ENCODE measurements at places on chromosomes 11 and 22.

GRCh38 chr11:40095446-40095845 lies 1364.0 kb downstream of the LRRC4C start:
- peak; percentile 39 for DNase-seq

- DNase-seq = no peak
Observed at GRCh38 chr11:79419120-79419519, 21.7 kb downstream of the TENM4 start.

DNA sequence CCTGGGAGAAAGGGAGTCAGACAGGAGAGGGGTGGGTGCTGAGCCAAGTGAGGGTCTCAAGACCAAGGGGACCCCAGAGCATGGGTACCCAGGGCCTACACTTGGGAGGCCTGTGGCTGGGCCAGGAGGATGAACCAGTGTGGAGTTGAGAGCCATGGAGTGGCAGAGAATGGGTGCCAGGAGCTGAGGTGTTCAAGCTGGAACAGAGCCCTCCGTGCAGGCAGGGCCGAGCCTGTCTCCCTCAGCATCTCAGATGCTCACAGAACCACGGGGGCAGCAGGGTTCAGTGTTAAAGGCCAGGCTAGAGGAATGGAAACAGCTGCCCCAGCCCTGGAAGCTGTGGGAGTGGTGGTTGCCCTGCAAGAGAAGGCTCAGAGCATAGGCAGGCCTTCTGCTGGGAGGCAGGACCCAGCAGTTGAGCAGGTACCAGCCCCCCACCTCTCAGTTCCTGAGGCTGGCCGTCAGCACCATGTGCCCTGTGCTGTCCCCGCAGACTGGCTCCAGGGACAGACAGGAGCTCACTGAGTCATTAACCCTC lies 32.3 kb downstream of the RSPH14 start:
- DNase-seq = no peak

DNA sequence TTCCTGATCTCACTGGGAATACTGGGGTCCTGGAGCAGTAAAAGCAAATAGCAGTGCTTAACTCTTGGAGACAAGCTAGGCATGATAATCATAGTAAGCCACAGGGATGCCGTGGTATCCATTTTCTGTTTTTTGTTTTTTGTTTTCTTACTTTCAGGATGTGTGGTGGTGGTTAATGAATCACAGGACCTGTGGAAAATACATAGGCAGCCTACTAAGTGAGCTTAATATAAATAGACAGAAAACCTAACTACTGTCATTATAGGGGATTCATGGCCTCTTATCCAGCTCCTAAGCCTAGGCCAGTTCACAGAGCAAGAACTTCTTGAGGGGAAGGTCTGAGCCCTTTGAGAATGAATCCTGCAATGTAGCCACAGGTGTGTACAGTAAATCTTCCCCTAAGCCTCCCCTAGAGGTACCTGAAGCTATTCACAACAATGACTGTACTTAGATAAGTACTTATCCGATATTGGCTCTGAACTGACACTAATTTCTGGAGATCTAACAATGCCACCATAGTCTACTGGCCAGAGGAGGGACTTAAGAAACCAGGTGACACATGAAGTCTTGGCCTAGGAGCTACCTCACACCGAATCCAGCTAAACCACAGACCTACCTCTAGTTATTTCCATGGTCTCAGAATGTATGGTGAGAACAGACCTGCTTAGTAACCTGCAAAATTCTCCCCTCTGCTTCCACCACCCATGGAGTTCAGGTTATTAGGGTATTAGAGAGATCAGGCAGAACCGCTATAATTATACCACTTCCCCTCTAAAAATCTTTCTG lies 83.6 kb downstream of the ENTHD1 start:
- no peak for DNase-seq

DNA sequence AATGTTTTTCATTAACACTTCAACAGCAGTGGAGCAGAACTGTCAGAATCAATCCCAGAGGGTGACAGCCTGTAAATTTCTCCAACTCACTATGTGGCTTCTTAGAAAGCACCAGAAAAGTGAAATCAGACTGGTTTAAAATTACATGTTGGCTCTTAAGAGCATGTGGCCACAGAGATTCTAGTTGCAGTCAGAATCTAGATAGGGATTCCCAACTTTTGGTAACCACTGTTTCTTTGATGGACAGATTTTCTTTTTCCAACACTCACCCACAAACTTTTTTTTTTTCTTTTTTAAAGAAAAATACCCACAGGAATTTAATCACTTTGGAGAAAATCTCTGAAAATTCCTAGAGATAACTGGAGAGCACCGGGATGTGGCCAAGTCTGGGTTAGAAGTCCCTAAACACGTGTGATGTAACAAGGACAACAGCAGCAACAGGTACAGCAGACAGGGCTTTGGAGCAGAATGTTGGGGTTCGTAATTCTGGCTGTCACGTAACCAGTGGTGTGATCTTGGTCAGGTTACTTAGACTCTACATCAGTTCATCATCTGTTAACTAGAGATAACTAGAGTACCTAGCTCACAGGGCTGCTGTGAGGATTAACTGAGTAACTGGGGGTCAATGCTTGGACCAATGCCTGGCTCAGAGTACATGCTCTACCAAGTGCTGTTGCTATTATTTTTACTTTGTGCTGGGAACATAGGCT lies 100.1 kb downstream of the NAT10 start:
- no peak for DNase-seq

- no peak for DNase-seq
Observed at GRCh38 chr11:57618438-57618837, 21.0 kb downstream of the SERPING1 start.

DNA sequence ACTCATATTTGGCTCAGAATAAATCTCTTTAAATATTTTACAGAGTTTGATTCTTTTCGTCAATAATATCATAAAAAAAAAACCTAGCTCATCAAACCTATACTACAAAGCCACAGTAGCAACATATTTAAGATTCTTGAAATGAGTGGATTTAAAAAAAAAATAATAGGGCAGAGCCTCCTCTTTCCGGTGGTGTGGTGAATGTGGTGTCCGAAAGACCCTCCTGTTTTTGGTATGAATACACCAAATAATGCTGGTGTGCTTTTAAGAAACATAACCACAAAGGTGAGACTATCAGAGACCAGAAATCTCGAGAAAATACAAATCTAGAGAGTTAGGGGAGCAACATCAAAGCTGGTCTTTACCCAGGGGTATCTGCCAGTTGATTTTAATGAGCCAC lies 342.6 kb downstream of the TBC1D22A start:
- no peak for DNase-seq

DNA sequence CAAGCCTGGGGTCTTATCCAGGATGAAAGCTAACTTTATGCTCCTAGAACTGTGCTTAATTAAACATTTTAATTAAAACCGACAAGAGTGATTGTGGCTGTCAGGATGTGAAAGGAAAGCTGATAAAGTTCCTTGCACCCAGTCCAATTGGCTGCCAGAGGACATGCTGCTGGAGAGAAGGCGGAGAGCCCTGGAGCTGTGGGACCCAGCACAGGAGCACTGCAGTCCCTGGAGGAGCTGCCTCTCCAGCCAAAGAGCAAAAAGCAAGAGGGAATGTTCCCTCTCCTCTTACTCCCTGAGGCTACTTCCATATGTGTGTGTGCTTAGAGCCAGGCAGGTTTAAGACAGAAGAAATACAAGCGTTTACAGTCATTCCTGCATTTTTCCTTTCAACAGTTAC lies 118.6 kb downstream of the OPCML start:
- no peak for DNase-seq

GRCh38 chr11:117303646-117304315 lies 12.3 kb downstream of the BACE1 start:
- no peak for DNase-seq

DNA sequence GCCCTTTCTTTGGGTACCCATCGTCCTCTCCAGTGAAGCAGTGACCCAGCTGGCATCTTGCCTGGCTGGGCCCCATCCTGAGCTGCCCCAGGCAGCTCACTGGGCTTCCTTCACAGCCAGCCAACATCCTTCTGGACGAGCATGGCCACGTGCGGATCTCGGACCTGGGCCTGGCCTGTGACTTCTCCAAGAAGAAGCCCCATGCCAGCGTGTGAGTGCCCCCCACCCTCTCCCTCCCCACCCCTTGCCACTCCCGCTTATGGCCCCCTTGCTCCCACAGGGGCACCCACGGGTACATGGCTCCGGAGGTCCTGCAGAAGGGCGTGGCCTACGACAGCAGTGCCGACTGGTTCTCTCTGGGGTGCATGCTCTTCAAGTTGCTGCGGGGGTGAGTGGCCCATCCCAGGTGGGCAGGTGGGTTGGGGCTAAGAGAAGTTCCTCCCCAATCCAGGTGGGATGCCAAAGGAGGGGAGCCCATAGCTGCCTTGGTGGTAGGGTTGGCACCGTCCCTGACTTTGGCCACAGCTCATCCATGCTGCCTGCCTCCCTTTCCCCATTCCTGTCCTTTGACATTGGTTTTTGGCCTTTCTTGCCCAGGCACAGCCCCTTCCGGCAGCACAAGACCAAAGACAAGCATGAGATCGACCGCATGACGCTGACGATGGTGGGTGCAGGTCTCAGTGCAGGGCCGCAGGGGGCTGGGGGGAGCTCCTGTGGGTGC lies 6.8 kb upstream of the ANKRD13D start:
- DNase-seq = peak; percentile 20

- peak; percentile 19 for DNase-seq
Observed at GRCh38 chr11:6812390-6813005, 13.0 kb upstream of the OR6A2 start.

DNA sequence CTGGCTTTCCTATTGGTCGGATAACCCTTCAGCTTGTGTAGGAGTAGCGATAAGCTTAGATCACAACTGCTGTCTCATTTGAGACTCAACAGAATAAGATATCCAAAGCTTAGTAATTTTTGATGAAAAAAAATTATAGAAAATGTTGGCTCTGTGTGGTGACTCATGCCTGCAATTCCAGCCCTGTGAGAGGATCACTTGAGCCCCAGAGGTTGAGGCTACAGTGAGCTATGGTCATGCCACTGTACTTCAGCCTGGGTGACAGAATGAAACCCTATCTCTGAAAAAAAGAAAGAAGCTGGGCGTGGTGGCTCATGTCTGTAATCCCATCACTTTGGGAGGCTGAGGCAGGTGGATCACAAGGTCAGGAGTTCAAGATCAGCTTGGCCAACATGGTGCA lies 55.6 kb upstream of the RRM1 start:
- DNase-seq = no peak

Measured in right hindlimb (tissue), 1 donor.